ENCODE measurements at places on chromosomes 7 and 10. TPM values are rescaled to one million over a fixed set of nuclear protein-coding genes. Genes with fewer than 3 reads are reported as not detected.

- DNase-seq, result no peak
These were observed 428.4 kb upstream of the TEX47 start for GRCh38 chr7:89223900-89224395.

The CTNNA3 gene
- 0.85 TPM for total RNA-seq

DNA sequence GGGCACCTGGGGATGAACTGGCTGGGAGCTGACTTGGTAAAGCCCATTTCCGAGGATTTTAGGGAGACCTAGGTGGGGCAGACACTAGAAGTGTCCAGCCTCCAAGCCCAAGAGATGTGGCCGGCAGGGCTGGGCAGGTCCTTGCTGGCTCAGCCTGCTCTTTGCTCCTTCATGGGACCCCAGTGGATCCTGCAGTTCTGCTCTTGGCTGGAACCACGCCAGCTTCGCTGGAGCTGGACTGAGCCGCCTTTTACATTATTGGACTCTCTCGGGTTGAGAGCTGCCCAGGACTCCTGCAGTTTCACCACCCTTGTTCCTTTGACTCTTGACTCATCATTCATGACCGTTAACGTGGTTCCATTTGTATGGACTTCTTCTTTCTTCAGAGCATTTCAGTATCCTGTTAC is 5.7 kb downstream of the PPIF start:
- no peak for DNase-seq

The NSUN5 gene
- total RNA-seq, result 66.8 TPM

The AQP1 gene
- 0.57 TPM for total RNA-seq

The TWIST1 gene
- not detected for total RNA-seq

The ZNF248 gene
- total RNA-seq, result 8.1 TPM

- no peak for DNase-seq
These were observed 49.8 kb downstream of the LHPP start for GRCh38 chr10:124511205-124512039.

- no peak for DNase-seq
These were observed 14.0 kb upstream of the DENND2A start for GRCh38 chr7:140654661-140655060.

DNA sequence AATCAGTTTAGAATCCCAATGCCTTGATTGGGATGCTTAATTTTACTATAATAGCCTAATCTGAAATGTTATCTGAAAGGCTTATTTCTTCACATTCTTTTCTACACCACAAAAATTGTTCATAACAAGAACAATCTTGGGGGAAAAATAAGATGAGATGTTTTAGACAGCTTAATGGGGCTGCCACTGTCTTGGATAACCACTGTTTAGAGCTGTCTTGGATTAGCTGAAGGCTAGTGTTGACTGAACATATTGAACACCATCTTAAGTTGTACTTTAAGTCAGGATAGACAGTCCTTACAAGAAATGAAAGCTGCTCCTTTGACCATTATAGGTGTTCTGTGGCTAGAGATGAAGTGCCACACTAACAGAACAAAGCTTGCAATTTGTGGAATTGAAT is 501.3 kb downstream of the GFRA1 start:
- no peak for DNase-seq

The PARD3 gene
- 29.8 TPM for total RNA-seq

DNA sequence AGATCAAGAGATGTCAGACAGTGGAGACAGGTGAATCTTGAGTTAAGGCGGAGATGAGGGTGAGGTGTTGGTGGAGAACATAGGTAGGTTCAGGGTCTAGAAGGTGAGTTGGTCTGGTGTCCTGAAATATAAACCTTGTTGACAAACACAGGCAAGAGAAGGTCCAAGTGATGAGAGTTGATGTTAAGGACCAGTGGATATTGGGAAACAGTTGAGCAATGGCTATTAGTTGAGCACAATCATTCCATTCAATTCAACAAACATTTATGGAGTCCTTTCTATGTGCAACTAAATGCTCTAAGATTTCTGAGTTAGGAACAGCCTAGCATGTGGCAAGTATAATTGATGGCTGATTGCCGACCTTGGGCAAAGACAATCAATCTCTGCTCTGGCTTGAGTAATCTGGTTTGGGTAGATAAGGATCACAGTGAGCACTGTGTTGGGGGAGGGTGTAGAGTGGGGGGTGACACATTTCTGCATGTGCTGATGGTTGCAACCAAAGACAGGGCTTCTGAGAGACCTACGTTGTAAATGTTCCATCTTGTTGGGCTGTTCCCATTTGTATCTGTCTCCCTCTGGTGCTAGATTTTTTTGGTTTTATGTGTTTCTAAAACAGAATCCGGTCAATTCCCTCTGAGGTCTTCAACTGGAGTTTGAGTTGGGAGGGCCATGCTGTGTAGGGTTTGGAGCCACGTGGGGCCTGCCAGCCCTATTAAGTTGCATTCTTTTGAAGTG is 201.1 kb downstream of the BAMBI start:
- DNase-seq, result no peak

The LMTK2 gene
- 25.4 TPM for total RNA-seq

The SLC26A5 gene
- not detected for total RNA-seq

The SLC39A12 gene
- total RNA-seq, result not detected

GRCh38 chr10:11906714-11907113 is 83.6 kb downstream of the PROSER2 start:
- no peak for DNase-seq

DNA sequence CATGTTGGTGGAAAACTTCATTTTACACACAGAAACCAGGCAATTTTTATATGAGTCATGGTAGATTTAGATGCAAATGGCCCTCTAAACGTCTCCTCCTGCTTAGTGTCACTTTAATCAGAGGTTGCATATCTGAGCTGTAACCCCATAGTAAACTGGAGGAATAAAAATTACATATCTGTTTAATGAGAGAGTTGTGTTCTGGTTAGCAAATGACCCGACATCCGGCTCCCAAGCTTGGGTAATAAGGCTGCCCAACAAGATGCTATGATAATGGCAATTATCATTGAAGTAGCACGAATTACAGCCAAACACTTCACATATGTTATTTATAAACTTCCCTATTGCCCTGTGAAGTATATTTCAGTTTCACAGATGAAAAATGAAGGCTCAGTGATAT is 10.6 kb upstream of the ADAM12 start:
- DNase-seq, result no peak

- no peak for DNase-seq
These were observed 21.2 kb downstream of the ITGB8 start for GRCh38 chr7:20351901-20352300.

DNA sequence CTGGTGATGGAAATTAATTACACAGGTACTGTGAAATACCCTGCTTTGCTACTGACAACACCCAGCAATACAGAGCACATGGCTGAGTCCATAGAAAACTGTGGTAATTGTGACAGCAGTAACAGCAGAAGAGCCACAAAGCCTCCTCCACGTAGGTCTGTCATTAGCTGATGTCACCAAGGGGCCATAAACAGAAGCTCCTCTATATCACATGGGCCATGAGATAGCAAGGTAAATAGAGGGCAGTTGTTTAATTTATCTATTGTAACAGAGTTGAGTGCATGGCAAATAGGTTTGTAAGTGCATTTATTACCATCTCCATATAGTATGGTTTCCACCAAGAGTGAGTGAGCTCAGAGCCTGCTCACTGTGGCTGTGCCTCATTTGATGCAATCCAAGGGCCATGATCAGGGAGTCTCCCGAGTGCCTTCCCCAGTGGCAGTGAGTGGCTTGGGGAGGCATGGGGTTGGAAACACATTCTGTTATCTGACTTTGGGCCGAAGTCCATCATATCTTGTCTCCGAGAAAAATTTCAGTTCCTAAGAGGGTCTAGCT is 281.2 kb downstream of the SKAP2 start:
- no peak for DNase-seq

DNA sequence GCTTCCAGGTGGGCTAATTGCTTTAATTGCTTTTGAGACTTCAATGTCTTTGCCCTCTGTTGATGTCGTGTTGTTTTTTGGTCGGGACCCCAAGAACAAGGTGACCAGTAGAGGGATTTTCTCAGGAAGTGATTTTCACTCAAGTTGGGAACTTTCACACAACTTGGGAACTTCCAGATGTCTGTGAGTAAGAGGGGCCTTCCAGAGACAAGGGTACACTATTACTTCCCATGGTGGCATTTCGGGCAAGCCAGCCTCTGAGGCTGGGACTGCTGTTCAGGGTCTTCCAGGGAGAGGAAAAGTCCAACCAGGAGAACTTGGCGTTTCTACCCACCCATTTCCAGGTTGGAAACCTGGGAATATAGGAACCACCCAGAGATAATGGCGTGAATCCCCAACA is 170.0 kb upstream of the CDCA7L start:
- no peak for DNase-seq

DNA sequence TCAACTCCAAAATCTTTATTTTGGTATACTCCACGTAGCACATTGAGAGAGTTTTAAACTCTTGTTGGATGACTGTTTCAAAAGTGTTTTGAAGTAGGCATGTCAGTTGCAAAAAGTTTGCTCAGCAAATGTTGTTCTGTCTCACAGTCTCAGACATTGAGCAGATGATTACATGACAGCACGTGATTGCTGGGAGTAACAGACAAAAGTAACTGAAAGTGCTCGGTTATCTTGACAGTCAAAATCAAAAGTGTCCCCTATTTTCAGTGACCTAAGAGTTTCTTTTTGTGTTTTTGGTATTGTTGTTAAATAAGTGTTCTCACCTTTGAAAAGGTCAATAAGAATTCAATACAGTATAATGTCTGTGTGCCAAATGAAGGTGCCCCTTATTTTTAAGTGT is 84.3 kb downstream of the CFTR start:
- no peak for DNase-seq

- DNase-seq, result no peak
These were observed 565.0 kb downstream of the REEP3 start for GRCh38 chr10:64086083-64086767.

DNA sequence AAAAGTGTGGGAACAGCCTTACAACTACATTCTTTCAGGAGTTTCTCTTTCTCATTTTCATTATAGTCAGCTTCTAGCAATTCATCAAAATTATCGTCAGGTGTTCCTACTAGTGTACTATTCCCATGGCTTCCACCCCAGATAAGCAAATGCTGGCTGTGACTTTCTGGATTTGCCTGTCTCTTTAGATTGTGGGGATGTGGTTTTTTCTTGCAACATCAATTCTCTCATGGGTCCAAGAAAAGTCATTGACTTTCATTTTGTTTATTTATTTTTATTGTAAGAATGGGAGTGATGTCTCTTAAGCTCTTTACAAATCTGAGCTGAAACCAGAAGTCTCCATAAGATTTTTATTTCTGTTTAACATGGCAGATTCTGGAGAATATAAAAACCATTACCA is 349.7 kb upstream of the SEMA3C start:
- DNase-seq, result no peak

The GSTO2 gene
- total RNA-seq, result 28.5 TPM

DNA sequence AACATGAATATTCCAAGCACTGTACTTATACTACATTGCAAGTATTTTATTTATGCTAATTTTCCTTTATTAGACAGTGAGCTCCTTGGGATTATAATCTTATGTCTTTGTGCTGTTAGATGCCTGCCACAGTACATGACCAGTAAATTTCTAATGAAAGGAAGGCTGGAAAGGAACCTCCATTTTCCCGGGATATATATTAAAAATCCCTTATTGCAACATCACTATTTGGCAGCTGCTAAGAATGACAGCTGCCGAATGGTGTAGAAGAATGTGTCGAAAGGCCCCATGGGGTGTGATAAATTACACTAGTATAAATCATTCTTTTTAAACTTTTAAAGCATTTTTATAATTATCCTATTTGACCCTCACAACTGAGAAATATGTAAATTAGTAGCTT is 59.1 kb downstream of the TFAM start:
- DNase-seq, result no peak

DNA sequence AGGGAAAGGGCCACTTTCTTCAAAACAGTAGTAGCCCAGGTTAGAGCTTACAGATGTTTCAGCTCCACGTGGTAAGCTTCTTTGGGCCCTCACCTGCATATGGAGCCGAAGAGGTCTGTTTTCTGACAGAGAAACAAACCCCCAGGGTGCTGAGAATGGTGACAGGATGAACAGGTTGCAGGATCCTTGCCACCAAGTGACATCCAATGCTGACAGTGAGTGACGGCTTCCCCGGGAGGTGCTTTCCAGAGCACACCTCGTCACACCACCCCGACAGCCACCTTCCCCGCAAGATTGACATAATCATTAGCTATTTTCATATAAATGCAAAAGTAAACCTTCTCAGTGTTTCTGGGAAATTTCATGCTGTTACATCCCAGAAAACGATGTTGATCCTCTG is 109.3 kb upstream of the BTBD16 start:
- DNase-seq, result no peak

GRCh38 chr10:100709146-100710082 is 36.0 kb upstream of the PAX2 start:
- DNase-seq, result no peak

The GRM3 gene
- not detected for total RNA-seq

DNA sequence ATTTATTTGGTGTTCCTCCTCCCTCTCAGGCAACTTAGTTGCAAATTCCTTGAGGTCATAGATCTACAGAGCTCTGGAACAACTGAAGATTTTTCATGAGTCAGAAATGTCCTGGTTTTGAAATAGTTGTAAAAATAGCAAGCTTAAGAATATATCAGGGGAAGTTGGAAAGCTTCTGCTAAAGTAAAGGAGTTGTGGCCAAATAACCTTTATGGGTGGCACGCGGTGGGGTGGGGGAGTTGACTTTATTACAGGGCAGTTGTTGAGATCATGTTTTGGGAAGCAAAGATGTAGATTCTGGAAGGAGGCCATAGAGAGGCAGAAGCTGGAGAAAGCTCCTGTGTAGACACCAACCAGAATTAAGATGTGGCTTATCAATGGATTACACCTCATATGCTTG is 326.0 kb upstream of the MTPN start:
- DNase-seq, result no peak

GRCh38 chr10:1316121-1316808 is 260.1 kb downstream of the WDR37 start:
- DNase-seq, result no peak

The ACBD7 gene
- total RNA-seq, result 1.8 TPM

GRCh38 chr10:340646-341045 is 205.4 kb downstream of the ZMYND11 start:
- DNase-seq, result no peak

The TMEM225B gene
- total RNA-seq, result 0.31 TPM

DNA sequence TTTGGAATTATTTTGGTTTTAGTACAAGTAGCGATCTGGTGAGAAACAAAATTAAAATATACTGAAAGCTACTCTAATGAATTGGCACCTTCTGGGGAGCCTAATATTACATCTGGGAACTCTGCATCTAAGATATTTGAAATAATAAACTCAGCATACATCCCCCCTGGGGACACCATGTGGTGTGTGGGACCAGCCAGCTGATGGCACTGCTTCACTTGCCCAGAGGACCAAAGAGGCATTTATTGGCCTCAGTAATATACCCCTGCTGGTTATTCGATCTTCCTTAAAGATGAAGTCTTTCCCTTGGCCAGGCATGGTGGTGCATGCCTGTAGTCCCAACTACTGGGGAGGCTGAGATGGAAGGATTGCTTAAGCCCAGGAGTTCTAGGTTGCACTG is 195.1 kb upstream of the AUTS2 start:
- DNase-seq, result no peak

DNA sequence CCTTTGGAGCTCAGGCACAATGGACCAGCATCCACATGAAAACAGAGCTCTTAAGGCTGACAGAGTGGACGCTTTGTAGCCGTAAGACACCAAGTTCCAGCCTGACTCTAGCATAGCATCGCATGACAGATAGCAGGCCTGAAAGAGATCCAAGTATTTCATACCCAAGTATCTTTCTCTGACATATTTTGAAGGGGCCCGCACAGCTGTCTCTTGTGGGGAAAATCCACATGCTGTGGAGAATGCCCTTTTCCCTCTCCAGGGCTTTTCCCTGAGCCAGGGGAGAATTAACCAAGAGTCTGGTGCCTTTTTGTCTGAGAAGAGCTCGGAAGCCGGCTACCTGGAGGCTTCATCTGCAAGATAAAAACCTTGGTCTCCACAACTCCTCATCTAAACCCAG is 51.0 kb downstream of the CFAP46 start:
- no peak for DNase-seq

Measured in Panc1 (cell line).